ENCODE measurements at places on chromosomes 3 and 15. TPM values are rescaled to one million over a fixed set of nuclear protein-coding genes. Genes with fewer than 3 reads are reported as not detected.

Gene SCAMP5
- 1.3 TPM for total RNA-seq

- DNase-seq, result no peak
Observed at GRCh38 chr3:60746043-60746638, 505.1 kb downstream of the FHIT start.

GRCh38 chr15:40088929-40089755 lies 19.5 kb downstream of the BMF start:
- no peak for DNase-seq

DNA sequence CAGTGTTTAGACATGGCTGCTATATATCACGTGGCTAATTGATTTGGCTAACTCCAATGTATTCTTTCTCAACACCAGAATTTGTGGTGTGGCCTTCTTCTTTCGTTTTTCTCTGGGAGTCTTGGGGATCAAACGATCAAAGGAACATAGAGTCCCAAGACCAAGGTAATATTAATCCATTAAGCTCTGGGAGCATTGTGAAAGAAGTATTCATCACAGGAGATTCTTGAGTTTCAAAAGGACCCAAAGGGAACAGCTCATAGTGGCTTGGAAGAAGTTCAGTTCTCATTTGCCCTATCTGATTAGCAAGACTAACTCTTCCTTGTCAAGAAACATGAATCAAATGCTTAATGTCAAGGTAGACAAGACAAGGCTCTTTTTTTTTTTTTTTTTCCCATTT lies 32.9 kb upstream of the TICRR start:
- DNase-seq, result no peak

Gene THBS1
- total RNA-seq, result 1.9 TPM

DNA sequence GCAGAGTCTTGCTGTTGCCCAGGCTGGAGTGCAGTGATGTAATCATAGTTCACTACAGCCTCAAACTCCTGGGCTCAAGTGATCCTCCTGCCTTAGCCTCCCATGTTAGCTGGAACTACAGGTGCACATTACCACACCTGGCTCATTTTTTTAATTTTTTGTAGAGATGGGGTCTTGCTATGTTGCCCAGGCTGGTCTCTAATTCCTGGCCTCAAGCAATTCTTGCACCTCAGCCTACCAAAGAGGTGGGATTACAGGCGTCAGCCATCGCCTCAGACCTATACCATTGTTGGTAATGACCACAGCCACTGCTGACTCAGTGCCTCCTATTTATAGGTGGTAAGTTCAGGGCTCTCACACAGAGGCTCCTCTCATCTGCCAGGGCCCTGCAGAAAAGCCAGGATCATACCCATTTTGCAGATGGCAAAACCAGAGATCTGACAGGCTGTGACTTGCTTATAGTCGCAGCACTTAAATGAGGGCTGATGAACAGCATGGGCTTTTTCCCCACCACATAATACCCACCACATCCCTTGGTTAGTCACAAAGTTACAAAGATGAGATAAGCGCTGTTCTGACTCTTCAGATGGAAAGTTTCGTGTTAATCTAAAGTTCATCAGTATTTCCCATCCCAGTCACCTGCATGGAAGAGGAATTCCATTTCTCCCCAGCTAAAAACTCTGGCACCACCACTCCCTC lies 21.8 kb upstream of the SPATA12 start:
- DNase-seq, result no peak

All from activated CD4-positive, alpha-beta T cell treated with anti-CD3 and anti-CD28 coated beads, Interleukin-2, amount 10 ng/mL, durations not matched to agents 24 days and 14 days (primary cell).